ENCODE measurements at places on chromosomes 2 and 18. TPM values are rescaled to one million over a fixed set of nuclear protein-coding genes. Genes with fewer than 3 reads are reported as not detected.

Gene GPR17
- not detected for polyA plus RNA-seq

Gene E2F6
- 7.2 TPM for polyA plus RNA-seq

Gene LINC00305
- not detected for polyA plus RNA-seq

Gene ADD2
- not detected for polyA plus RNA-seq

Gene EFEMP1
- polyA plus RNA-seq, result 198 TPM

Gene TMEM247
- polyA plus RNA-seq, result not detected

Gene CD28
- polyA plus RNA-seq, result not detected

Gene KLHL14
- polyA plus RNA-seq, result not detected

Gene DLX2
- 0.44 TPM for polyA plus RNA-seq

Gene MOB1A
- polyA plus RNA-seq, result 21.0 TPM

Gene DQX1
- polyA plus RNA-seq, result 0.07 TPM

DNA sequence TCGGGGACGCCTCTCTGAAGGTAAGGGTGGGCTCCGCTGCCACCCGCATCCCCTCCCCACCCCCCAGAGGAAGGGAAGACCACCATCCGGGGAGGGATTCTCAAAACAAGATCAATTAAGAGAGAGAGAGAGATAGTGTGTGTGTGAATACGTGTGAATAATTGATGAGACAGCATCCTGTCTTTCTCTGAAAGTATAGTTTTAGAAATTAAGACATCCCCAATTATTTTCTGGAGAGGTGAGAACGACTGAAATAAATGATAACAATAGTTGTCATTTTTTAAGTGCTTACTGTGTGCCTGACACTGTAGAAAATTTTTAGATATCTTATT, 751 bp downstream of the IL18R1 start:
- DNase-seq, result no peak

GRCh38 chr18:3156325-3156640, 63.5 kb downstream of the MYOM1 start:
- DNase-seq, result no peak

GRCh38 chr2:241620419-241620769, 16.6 kb downstream of the THAP4 start:
- peak; percentile 33 for DNase-seq

GRCh38 chr2:148218326-148219075, 197.6 kb downstream of the MBD5 start:
- peak; percentile 64 for DNase-seq

DNA sequence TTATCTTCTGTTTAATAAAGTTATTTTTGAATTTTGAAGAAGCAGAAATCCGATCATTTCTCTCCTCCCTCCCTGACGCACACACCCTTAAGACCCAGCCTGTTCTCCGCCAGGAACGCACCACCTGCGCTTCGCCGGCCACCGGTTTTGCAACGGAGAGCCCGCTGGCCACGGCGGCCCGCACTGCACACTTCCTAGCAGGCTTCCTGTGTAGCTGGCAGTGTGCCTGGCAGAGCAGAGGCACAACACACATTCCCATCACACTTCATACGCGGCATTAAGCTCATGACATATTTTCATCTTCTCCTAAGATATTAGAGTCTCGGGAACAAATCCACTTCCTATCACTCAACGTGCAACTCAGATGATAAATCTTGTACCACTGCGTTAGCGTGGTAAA, 148.0 kb downstream of the HDAC4 start:
- DNase-seq, result peak; percentile 28

GRCh38 chr2:165348441-165348840, 109.2 kb downstream of the SCN2A start:
- peak; percentile 3 for DNase-seq

- DNase-seq, result no peak
Measured at GRCh38 chr2:145860083-145860482, 1340.2 kb upstream of the ZEB2 start.

DNA sequence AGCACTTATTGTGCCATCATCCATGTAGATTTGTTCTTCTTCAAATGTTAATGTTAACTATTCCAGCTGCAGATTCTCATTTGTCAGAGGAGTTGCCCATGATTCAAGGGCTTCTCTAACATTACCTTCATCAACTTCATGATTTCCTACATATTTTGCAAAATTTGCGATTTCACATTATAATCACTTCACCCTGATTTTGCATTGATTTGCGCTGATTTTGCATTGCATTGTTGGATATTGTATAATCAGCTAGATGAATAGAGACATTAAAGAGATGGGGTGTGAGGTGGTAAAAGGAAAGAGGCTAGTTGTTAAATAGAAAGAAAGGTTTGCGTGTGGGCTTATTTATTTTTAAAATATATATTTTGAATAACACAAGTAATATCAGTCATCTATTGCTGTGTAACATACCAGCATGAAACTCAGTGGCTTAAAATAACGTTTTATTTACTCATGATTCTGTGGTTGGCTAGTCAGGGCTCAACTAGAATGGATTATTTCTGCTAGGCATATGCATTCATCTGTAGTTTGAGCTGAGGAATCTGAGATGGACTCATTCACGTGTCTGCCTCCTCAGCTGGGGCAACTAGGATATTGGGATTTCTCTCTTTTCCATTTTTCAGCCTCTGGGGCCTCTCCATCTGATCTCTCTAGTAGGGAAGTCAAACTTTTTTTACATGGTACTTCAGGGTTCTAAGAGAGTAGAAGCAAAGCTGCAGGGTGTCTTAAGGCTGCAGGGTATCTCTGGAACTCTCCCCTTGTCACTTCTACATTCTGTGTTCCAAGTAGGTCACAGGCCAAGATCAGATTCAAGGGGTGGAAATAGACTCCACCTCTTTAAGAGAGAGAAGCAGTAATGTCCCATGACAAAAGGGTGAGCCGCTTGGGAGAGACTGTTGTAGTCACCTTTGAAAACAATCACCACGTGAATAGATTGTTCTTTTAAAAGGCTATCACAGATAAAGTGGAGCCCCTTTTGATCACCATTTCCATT, 2.2 kb upstream of the CAVIN2 start:
- DNase-seq, result no peak

GRCh38 chr2:15948704-15948957, 8.3 kb downstream of the MYCN start:
- DNase-seq, result no peak

GRCh38 chr2:17589406-17590035, 49.0 kb downstream of the VSNL1 start:
- no peak for DNase-seq

- DNase-seq, result no peak
Measured at GRCh38 chr2:222998459-222998858, 53.5 kb upstream of the KCNE4 start.

GRCh38 chr2:205463466-205464025, 218.8 kb upstream of the NRP2 start:
- no peak for DNase-seq

DNA sequence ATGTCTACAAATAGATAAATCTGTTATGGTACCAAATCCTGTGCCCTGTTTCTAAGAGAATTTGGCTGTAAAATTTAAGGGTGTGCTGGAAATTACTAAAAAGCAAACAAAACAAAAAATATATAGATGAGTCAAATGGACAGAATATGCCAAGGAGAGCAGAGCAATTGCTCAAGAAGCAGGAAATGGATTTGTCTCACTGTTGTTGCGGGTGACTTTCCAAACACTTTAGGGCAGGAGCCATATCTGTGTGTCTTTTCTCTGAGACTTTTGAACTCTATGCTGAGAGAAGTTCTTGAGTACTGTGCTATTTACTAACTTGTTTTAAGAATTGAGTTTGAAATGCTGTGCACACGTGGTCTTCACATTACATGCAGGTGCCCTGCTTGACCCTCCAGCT, 221.7 kb downstream of the PHLPP1 start:
- peak; percentile 36 for DNase-seq

- no peak for DNase-seq
Measured at GRCh38 chr2:204583773-204584172, 38.5 kb downstream of the PARD3B start.

GRCh38 chr2:65435625-65436168, 3.3 kb upstream of the SPRED2 start:
- peak; percentile 85 for DNase-seq

DNA sequence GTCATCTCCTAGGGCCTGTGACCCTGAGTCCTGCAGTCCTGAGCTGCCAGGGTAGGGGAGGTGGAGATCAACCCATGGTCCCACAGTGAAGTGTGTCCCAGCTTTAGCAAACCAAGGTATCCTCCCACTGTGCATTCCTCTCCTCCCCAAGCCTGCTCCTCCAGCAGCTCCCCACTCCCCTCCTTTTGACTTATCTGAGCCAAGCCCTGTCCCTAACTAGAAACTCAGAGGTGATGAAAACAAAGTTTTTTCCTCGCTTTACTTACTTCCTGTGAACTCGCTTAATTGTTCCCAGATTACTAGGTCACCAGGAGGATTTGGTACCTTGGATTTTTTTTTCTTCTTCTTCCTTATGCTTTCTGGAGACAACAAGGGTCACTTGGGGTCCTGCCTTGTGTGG, 80.8 kb downstream of the EHD3 start:
- no peak for DNase-seq

GRCh38 chr18:49546278-49546677, 15.6 kb upstream of the LIPG start:
- DNase-seq, result no peak

DNA sequence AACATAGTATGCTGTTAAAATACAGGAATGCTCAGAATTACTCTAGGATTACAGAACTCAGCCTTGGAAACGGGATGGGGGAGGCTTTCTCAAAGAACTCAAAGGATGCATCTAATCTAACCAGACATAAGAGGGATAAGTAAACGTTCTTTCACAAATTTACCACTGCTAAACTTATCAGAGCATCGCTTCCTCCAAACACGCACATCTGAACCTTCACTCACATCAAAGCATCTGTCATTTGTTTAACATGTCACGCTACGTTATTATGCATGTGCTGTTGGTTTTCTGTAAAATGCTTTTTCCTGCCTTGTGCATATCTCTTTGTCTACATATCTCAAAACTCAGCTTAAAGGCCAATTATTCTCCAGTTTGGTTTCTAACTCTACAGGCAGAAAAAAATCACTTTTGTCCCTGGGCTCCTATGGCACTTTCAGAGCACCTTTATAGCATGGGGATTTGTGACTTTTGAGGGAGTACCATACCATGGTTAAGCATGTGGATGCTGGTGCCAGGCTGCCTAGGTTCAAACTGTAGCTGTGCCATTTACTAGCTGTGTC, 106.7 kb upstream of the FSHR start:
- no peak for DNase-seq

GRCh38 chr2:98253461-98254070, 92.7 kb upstream of the CNGA3 start:
- no peak for DNase-seq

DNA sequence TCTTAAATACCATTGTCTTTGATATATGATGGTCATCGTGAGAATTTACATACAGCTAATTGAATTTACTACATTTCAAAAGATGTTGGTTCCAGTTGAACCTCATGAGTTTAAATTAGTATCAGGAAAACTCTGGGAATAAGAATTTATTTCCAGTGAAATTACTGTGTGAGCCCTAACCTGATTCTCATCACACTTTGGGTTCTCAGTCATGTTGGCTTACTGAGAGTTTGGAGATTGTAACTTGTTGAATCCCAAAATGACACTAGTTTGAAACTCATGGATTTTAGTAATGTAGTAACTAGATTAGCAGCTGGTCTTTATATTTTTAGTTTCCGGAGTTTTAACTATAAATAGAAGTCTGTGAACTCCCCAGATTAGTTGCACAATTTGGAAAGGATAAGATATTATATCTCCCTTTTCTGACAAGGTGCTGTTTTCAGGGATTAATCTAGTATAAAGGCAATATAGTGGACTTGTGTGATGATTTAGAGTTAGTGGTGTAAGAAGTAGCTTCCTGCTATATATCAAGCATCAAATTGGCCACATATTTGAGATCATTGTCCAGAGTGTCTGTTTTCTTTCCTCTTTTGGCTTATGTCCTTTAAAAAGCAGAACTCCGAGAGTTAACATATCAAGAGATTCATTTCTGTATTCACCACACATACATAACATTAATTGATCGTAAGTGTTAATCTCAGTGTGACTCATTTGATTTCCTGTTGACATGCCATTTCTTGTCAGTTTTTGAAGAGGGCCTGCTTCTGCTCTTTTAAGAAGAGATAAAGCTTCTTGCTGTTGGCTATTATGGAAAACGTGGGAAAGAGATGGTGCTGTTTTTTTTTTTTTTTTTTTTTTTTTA, 15.7 kb downstream of the NDUFV2 start:
- DNase-seq, result no peak

- peak; percentile 45 for DNase-seq
Measured at GRCh38 chr2:196143730-196144131, 27.6 kb downstream of the STK17B start.

- DNase-seq, result no peak
Measured at GRCh38 chr2:236501026-236501425, 68.6 kb upstream of the ACKR3 start.

DNA sequence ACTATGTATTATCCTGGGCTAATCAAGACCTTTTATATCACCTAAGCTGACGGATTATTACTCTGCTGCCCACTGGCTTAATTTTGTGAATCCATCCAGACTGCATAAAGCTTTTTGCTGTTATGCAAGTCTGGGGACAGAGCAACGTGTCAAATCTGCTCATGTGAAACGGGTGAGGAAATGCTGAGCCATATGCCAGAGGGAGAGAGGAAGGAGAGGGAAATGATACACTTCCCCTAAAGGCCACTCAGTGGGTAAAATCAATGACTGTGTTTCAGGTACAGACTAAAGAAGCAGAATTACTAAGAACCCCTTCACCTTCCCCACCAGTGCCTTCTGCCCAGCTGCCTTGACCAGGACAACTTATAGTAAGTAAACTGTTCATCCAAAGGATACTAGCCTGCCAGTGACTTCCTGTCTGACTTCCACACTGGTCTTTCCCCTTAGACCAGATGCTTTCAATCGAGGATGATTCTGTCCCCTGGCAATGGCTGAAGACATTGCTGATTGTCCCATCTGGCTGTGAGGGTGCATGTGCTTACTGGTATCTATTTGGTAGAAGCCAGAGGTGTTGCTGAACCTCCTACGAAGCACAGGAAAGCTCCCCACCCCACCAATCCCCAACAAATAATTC, 43.0 kb downstream of the STAT1 start:
- DNase-seq, result no peak

DNA sequence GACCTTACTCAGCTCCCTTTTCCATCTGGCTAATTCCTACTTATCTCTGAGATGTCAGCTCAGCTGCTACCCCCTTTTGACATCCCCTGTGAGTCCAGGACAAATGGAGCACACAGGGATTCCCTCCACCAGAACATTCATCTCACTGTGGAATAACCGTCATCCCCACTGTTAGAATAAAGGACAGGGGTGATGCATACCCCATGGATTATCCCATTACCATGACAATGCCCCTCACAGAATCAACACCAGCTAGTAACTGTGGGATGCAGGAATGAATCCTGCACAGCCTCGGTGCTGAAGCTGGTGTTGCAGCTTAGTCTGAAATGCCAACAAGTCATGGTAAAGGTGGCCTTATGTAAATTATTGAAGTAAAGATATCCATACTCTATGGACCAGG, 624.8 kb upstream of the RAB6C start:
- no peak for DNase-seq

GRCh38 chr2:54558188-54559005, 102.3 kb downstream of the SPTBN1 start:
- DNase-seq, result peak; percentile 64

- no peak for DNase-seq
Measured at GRCh38 chr18:35142275-35142615, 98.6 kb upstream of the ZNF397 start.

Measured in IMR-90 (cell line).